ENCODE measurements at places on chromosomes 11 and 22.

GRCh38 chr11:83543706-83544439 is 257.7 kb upstream of the CCDC90B start:
- no peak for DNase-seq

GRCh38 chr11:134524201-134524600 is 112.2 kb upstream of the B3GAT1 start:
- no peak for DNase-seq

DNA sequence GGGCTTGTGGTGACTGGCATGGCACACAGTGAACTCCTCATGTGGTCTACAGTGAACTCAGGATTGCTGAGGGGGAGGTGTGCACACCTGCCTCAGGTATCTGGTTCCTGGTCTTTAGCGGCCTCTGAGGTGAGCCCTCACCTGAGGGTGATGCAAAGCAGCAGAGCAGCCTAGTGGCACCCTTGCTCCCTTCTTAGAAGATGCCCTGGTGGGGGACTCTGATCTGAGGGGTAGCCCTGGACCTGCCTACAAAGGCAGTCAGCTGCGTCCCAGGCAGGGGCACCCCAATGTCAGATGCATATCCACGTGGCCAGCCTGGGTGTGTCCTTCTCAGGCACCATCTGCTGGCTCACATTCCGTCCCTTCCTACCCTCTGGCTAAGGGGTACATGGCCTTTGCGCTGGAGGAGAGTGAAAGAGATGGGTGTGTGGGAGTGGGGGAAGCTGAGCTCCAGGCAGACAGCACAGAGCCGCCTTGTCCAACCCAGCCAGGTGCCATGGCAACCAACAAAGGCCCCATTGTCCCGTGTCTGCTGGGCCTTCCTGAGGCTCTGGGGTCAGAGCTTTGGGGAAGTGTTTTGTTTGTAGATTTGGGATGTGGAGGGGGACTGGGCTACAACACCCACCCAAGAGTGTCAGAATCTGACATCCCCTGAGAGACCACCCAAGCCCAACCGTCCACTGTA is 5.8 kb downstream of the PLEKHB1 start:
- DNase-seq: no peak

- no peak for DNase-seq
These were observed 27.6 kb downstream of the POU2AF1 start for GRCh38 chr11:111351374-111352055.

DNA sequence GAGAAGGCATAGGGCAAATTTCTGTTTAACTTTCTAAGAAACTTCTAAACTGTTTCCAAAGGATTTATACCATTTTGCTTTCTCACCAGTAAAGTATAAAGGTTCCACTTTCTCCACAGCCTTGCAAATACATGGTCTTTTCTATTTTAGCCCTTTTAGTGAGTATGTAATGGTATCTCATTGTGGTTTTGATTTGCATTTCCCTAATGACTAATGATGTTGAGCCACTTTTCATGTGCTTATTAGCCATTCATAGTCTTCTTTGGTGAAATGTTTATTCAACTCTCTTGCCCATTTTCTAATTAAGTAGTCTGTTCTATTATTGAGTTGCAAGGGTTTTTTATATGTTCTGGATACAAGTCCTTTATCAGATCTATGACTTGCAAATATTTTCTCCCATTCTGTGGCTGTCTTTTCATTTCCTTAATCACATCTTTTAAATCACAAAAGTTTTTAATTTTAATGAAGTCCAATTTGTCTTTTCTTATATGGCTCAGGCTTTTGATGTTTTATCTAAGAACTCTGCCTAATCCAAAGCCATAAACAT is 83.8 kb upstream of the KCNQ1OT1 start:
- no peak for DNase-seq

GRCh38 chr22:24310969-24311368 is 40.3 kb downstream of the SPECC1L start:
- no peak for DNase-seq

DNA sequence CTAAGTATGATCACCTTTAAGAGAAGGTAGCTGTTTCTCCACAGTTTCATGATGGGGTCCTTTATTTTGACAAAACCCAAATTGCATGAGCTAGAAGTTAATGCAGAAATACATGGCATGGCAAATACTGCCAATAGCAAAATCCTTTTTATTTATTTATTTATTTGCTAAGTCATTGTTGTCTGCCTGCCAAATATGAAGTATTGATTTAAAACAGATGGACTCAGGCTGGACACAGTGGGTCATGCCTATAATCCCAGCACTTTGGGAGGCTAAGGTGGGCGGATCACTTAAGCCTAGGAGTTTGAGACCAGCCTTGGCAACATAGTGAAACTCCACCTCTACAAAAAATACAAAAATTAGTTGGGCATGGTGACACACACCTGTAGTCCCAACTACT is 52.4 kb downstream of the LARGE2 start:
- no peak for DNase-seq

DNA sequence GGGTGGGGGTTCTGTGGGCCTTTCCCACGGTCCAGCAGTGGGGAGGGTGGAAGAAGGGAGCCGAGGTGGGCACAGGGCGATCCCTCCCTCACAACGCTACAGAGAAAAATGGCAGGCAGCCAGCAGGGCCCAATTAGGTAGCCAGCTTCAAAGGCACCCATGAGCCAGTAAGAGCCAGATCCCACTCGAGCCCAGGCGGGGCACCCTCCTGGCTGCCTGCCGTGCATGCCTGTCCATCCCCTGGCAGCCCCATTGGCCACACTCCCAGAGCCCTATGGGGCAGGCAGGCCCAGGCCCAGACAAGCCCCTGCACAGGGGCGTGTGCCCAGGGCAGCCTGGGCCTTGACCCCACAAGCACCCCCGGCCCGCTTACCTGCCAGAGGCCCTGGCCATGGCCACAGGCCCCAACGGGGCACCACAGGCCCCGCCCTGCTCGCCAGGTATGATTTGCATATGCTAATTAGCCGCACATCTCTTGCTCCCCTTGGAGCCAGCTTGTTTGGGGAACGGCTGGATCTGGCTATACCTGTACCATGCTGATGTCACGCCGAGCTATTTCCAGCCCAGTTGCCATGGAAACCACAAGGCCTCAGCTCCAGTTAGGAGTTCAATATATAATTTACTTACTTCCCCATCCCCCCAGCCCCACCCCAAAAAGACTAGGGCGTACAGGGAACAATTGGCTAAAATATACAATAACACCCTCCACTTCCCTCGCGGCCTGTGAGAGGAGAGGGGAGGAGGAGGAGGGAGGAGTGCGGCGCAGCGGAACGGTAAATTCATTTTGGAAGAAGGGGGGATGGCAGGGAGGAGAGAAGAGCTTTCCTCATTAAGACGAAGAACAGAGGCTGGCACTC is 47.5 kb upstream of the TCF20 start:
- DNase-seq: no peak

DNA sequence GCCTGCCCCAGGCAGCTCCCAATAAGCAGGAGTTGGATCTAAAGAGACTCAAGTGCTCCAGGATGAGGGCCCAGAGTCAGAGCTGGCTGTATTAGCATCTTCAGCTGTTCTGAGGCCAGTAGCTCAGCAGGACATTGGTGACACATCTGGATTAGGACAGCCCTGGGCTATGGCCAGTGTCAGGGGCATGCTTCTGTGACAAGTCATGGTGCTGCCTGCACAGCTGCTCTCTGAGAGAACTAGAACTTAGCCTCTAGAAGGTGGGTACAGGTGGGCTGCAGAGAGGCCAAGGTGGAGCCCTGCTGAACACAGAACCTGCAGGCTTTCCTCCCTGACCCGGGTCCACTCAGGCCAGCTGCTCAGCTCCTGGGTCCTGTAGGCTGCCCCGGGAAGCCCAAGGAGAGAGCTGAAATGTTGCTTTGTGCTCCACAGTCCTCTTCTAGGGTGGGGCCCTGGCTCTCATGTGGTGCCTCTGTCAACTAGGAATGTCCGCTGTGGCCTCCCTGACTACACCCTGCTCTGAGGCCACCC is 426.9 kb downstream of the SOX6 start:
- DNase-seq: no peak

- DNase-seq: no peak
These were observed 31.4 kb upstream of the BRSK2 start for GRCh38 chr11:1358286-1358685.

DNA sequence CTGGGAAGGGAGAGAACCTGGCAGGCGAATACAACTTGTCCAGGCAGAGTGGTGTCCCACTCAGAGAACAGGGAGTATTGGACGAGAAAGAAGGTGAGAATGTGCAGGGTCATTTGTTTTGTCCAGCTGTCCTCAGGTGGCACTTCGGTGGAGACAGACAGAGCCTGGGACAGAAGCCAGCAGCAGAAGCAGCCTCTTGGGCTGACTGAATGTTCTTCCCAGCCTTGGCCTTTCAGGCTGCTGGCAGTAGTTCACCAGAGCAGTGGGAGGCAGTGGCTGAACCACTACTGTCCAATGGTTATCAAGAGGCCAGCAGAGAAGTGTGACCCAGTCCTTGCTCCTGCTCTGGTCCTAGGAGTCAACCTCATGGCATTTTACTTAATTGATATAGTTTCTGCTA is 331.1 kb upstream of the NARS2 start:
- DNase-seq: no peak

- no peak for DNase-seq
These were observed 262.6 kb downstream of the BUD13 start for GRCh38 chr11:116510166-116510565.

DNA sequence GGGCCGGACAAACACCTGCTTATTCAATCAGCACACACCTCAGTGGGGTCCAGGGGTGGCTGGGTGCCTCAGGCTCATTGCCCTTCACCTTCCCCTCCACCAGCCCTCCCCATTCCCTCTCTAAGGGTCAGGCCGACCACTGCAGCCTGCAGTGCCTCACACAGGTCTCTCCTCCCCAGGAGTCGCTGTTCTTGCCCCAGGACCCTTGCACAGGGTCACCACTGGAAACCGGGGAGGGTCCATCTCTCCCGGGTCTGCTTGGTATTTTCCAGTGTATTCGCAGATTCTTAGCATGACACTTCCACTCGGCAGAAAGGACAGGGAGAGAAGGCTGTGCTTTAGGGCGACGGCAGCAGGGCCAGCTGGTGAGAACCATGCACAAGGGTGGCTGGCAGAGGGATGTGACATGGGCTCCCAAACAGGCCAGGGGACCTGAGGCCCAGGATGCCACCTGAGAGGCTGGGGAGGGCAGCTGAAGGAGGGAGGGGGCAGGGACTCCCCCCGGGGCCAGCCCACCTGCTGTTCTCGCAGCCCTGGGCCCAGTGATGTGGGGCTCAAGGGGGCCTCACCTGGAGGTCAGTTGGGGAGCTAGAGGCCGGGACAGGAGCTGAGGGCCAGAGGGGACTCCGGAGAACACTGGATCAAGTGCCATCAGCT is 16.1 kb upstream of the TBX1 start:
- no peak for DNase-seq

DNA sequence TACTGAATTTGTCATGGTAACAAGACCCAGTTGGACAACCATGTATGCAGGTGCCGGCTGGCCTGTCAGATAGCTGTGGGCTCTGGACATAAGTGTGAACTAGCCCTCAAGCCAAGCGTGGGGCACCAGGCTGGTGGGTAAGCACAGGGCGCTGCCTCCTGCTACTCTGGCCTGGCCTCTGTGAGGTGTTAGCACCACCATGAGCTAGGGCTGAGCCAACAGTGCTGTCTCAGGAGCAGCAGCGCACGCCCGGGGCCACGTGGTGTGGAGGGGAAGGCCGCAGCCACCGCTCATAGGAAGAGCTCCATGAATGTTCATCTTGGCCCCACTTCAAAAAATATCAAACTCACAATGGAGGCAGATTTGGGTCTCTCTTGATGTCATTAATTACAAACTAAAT is 35.3 kb upstream of the GNB1L start:
- peak; percentile 49 for DNase-seq

DNA sequence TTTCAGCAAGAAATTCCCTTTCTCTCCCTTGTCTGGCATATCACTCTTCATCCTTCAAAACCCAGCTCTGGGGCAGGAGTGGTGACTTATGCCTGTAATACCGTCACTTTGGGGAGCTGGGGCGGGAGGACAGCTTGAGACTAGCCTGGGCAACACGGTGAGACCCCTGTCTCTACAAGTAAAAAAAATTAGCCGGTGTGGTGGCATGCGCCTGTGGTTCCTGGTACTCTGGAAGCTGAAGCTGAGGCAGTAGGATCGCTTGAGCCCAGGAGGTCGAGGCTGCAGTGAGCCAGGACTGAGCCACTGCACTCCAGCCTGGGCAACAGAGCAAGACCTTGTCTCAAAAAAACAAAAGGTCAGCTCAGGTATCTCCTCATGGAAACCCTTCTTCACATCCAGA is 1.4 kb upstream of the RCE1 start:
- peak; percentile 26 for DNase-seq

- no peak for DNase-seq
These were observed 4.9 kb upstream of the SOX6 start for GRCh38 chr11:16361108-16361865.

- peak; percentile 60 for DNase-seq
These were observed 12.1 kb downstream of the OR10D3 start for GRCh38 chr11:124195189-124195734.

GRCh38 chr11:67441731-67442351 is 1.4 kb downstream of the CORO1B start:
- DNase-seq: no peak

GRCh38 chr22:35991168-35991567 is 37.5 kb downstream of the RBFOX2 start:
- no peak for DNase-seq

DNA sequence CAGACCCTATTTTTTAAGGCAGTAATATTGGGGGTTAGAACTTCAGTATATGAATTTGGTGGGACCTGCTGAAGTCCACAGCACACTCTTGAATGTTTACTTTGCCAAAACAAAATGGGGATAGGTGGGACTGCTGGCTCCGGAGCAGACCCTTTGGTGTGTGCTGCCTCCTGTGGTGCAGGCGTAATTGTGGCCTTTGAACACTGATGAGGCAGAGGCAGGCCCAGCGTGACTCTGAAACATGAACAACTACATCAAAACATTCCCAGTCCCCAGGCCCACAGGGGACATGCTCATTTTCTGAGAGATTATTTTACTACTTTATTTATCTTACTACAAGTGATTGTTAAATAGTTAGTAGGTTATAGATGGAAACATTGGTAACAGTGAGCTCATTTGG is 225.0 kb upstream of the TBCEL start:
- no peak for DNase-seq

DNA sequence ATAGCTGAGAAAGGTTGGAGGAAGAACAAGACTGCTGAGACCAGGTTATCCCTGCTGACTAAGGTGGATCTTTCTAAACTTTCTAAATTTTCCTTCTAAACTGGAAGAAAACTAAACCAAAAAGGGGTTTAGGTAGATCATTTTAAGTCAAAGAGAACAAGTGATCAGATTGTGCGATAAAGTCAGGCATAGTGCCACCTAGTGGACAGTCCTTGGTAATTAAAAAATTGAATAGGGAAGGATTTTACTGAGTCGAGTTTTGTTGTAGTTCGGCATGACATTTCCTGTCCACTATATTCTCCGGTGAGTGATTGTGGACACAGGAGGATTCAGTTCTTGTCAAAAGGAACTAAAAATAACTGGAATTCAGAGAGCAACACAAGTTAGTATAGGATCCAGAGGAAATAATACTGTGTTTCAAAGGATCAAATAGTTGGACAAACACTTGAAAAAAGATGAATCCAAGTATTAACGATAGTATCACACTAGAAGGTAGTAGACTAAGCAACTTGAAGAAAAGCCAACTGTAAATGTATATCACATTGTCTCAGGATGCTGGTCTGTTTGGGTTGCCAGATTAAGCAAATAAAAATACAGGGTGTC is 1236.4 kb downstream of the FAM181B start:
- no peak for DNase-seq

- no peak for DNase-seq
These were observed 426.1 kb upstream of the CADM1 start for GRCh38 chr11:115930291-115930690.

Measured in stimulated activated CD8-positive, alpha-beta memory T cell treated with anti-CD3 and anti-CD28 coated beads, Interleukin-4, amount 100 ng/mL, for 48 hours (primary cell).